ENCODE measurements at places on chromosomes 6 and 20.

- DNase-seq: no peak
Measured at GRCh38 chr6:52990342-52990741, 4.7 kb downstream of the GSTA4 start.

DNA sequence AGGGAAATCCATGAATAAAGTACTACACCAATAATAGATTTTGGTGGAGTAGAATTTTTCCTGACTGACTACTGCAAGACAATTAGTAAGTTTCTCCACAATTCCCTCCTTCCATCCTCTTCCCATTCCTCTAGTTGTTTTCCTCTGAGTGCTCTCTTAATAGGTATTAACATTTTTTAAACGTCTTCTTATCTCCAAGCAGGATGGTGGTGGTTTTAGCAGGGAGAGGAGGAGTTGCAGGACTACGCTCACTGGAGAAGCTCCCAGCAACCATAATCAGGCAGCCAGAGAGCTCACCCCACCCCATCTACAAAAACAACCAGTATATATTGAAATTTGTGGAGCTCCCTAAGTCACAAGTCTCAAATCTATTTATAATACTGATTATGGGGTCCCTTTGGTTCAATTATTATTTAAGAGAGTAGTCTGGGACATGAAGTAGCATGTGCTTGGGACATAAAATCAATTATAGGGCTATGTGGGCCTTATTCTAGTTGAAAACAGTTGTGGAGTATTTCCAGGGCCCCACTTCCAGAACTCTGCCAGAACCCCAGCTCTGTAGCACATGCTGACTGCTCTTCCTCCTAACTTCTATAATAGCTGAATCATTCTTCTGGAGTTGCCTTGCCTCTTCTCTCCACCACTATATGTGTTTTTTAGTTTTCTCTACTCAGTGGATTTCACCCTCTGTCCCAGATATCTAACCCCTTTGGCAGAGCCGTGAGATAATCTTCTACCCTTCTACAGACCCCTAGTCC lies 49.8 kb downstream of the MYB start:
- DNase-seq: no peak

GRCh38 chr6:2721219-2721618 lies 29.5 kb downstream of the MYLK4 start:
- DNase-seq: no peak

DNA sequence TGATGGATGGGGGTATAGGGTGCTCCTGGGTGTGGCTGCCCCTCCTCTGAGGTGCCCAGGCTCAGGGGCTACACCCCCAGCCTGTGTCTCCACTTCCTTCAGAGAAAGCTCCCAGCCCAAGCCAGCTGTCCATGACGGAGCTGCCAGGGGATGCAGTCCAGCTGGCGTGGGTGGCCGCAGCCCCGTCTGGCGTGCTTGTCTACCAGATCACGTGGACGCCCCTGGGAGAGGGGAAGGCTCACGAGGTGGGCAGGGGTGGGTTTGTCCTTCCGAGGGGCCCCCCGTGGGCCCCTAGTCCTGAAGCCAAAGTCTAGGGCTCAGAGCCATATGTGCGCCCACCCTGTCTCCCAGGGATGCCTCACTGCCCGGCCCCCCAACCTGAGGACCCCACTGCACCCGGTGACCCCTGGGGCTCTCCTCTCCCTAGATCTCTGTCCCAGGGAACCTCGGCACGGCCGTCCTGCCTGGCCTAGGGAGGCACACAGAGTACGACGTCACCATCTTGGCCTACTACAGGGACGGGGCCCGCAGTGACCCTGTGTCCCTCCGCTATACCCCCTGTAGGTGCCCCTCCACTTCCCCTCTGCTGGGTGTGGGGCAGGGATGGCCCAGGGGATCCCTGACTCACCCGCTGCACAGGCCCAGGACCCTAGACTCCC lies 19.8 kb downstream of the COL20A1 start:
- DNase-seq: no peak

DNA sequence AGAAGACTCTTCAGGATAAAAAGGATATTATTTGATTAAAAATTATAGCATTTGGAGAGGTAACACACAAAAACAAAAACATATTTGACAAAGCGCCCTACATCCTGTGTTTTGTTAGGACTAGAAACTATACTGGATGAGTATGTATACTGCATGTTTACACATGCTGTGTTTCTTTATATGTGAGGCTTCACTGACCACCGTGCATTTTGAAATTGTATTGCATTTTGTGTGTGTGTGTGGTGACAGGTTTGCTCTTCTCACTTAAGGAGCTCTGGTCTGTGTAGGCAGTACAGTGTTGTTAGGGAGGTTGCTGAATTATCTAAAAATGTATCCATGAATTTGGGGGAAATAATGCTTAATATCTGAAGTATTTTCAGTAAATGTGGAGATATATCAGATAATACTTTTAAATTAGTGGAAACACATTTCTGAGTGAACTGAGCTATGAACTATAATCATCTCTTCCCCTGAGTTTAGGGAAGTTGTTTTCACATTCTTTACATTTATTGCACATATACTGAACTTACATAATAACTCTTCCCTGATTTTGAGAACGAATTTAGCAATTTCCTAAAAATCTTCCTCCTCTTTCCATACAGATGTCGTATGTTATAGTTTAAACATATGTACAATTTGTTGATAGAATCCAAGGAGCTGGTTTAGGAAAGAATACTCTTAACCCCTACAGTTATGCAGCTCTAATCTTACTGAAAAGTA lies 43.3 kb downstream of the TMEM170B start:
- no peak for DNase-seq

GRCh38 chr20:4069751-4070150 lies 54.4 kb upstream of the RNF24 start:
- DNase-seq: no peak

DNA sequence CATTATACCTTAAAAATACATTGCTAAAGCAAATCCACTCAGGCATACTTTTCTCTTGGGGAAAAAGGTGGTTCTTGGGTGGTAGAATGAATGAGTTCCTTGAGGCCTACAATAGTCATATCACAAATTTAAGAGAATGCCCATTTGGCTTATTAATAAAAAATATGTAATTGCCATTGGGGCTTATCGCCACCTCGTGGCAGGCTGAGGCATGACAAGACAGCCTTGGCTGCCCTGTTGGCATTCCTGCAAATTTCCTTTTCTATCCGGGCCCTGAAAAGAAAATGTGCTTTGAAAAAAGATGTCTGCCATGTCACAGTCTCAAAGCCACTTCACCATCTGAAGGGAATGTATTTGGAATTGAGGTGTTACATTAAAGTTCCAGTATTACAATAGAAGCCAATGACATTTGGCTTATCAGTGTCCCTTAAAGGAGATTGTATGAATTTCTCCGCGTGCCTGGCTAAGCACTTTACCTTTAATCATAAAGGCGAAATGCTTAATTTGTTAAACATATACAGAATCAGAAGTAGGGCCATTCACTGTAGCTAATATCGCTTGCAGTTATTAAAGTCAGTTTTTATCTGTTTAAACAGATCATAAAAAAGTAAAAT lies 188.3 kb upstream of the ZFP64 start:
- no peak for DNase-seq

DNA sequence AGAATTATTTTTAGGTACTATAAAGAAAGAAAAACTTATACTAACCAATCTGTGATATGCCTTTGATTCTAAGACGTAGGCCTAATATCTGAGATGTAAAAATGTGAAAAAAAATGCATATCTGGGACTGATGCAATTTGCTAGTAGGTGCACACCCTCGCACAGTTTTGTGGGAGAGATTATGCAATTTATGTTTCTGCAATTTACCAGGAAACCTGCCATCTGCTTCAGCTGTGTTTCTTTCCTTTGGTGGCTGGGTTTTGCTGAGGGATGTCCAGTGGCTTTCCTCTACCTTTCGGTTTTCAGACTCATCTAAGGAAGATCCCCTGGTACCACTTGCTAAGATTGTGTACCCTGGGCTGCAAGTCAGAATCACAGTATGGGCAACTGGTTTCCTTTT lies 186.9 kb downstream of the ZFP64 start:
- DNase-seq: no peak

DNA sequence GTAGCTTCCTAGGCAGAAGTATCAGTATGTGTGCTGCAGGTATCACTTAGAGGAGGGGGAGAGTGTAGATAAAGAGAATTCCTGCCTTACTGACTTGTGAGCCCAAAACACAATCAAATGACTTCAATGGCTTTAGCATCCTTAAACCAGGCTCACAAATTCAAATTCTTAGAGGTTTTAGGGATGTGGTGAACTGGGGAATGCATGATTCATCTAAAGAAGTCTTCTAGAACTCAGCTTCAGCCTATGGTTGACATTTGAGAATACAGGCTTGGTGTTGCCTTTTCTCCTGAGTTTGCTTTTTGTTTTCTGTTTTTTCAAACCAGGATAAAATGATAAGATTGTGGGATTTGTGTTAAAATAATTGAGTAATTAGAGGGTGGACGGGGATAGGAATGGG lies 14.4 kb downstream of the SNRPC start:
- DNase-seq: no peak

GRCh38 chr6:25065666-25066065 lies 129.9 kb upstream of the RIPOR2 start:
- no peak for DNase-seq

DNA sequence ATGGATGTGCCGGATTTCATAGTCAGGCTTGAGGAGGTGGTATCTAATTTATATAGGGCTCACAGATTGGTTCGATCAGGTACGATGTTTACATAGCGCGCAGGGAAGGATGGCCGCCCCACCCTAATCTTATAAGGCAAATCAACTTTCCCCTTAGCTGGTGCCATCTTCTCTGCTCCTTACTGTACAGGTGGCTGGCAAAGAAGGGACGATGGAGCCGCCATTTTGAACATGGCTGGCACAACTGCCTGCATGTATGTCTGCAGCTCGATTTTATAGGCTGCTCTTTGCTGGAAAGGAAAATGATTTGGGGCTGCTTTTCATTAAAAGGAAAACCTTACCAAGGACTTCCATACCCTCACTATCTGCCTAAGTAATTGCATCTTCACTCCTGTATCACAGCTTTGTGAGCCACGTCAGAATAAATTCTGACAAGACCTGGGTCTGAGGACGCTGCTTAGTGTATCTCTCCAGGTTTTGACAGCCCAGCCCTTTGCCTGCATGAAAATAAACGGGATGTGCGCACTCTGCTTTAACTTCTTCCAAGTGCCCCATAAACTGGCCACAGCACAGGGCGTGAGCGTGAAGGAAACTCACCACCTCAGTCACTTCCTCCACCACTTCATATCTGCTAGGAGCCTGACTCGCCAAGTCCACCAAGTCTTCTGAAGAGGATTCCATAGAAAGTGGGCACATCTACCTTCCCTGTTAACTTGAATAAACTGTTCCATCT lies 109.4 kb upstream of the ARMC2 start:
- no peak for DNase-seq

DNA sequence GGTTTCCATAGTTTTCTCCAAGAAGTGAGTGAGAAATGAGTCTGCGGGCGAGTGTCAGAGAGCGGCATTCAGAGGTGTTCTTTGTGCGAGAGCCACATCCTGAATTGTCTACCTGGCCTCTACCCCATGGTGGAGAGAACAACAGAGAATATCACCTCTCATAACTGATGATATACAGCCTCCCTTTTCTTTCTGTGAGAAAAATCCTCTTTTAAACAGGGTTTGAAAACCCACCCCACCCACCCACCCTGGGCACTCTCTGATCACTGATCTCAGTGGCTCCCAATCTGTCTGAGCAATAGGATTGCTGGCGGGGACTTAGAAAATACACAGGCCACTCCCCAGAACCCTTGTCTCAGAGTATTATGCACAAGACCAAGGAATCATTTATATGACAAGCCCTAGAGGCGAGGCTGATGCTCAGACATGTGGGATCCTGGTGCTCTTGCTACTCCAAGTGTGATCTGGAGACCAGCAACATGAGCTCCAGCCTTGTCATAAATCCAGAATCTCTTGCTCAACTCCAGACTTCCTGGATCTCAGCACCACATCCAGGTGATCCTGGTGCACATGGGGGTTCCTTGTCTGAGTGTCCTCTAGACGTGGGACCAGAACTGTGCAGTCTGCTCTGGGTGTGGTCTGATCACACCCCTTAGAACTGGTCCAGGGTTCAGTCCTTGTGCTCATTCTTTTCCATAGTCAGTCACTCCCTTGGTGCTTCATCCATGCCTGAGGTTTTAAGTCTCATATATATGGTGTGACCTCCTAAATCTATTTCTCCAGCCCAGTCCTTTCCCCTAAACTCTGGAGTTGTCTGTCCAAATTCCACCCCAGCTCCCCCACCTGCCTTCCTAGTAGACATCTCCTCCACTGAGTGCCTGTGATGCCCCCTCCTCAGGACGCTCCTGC lies 5.3 kb downstream of the HLA-B start:
- no peak for DNase-seq

GRCh38 chr6:146154197-146154596 lies 125.3 kb downstream of the GRM1 start:
- no peak for DNase-seq

DNA sequence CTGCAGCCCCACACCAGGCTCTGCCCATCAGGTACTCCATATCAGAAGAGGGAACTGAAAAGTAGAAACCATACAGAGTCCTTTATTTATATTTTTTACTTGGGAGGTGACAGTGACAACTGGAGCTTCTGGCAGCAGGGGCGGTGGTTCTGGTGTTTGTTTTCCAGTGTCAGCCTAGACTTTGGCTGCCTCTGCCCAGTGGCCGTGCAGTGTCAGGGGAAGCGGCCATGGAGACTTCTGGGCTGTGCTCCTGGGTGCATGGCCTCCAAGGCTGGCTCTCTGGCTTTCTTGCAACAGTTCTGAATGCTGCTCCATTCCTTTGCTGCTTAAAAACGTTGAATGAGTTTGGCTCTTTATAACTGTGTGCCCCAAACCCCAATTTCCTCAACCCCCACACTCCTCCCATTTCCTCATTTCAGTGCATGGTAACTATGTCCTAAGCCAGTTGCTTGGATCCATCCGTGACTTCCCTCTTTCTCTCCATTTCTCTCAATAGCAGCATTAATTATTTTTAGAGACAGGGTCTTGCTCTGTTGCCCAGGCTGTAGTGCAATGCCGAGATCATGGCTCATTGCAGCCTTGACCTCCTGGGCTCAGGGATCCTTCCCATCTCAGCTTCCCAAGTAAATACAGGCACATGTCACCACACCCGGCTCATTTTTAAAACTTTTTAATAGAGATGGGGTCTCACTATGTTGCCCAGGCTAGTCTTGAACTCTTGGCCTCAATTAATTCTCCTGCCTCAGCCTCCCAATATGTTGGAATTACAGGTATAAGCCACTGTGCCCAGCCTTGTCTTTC lies 141.1 kb upstream of the SGK1 start:
- DNase-seq: no peak

DNA sequence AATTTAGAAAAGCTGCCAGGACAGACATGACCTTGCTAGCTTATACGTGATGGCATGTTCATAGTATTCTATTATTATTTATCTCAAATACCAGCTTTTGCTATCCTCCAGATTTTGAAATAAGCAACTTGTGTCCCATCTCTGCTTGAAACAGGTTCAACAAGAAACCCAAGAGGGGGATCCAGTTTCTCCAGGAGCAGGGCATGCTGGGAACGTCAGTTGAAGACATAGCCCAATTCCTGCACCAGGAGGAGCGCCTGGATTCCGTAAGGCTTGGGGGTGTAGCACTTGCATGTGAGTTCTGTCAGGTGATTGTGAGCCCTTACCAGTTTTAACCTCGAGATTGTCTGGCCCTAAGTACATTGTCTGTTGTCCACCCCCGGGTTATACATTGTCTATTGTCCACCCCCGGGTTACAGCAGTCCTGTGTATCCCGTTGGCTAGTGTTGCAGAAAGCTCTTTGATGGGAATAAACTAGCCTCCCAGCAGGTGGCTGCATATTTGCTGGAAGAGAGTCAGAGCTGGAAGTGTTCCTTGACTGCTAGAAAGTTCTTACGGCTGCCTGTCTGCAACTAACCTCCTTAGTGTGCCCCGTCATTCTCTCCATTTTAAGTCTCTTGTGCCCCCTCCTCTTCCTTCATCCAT lies 61.4 kb upstream of the CSE1L start:
- DNase-seq: no peak

- DNase-seq: no peak
Measured at GRCh38 chr6:6588924-6589709, 597 bp downstream of the LY86 start.

Data from stimulated activated CD4-positive, alpha-beta T cell treated with anti-CD3 and anti-CD28 coated beads, Interleukin-15, amount 100 ng/mL, for 48 hours (primary cell).